ENCODE measurements at places on chromosomes 2 and 18.

DNA sequence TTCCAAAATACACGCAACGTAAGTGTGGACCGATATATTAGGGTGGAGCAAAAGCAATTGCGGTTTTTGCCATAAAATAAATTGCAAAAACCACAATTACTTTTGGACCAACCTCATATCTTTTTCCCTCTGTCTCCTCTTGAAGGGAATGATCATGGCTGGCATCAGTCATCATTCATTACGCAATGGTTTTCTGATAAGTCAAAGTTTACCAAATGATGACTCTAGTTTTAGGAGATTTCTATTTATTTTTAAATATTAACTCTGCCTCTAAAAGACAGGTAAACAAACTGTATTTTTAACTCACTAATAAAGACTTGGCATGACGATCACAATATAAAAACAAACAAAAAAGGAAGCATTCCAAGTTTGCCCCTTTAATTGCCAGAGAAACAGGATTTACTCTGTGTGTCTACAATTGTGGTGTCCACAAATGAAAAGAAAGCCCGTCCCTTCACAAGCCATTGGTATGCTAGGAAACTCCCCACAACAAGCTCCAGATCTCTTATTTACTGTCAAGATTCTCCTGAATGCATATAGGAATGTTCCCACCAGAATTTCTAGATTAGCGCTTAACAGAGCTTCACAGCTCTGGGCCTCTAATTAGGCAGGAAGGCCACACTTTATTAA, 61.3 kb downstream of the IRS1 start:
- DNase-seq = no peak

DNA sequence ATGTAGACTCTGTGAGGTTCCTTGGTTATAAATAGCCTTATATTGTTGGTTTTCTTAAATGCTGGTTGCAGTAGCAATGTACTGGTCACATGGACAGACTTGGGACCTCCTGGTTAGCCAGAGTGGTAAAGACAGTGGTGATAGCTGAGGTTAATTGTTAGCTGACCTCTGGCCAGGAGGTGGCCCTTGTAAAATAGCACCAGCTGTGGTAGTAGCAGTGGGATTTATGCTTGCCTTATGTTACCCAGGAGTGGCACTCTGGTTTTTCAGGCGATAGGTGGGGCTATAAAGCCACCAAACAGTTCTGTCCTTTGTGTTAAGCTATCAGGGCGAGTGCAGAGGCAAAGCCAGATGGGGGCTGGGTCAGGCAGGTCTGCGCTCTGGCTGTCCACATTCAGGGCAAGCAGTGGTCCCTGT, 94.8 kb upstream of the SRD5A2 start:
- DNase-seq = no peak

- DNase-seq = peak; percentile 61
Observed at GRCh38 chr2:73268830-73269685, 15.2 kb downstream of the FBXO41 start.

GRCh38 chr2:105794926-105795574, 50.3 kb downstream of the NCK2 start:
- DNase-seq = no peak

GRCh38 chr2:47782381-47782670, 619 bp upstream of the MSH6 start:
- peak; percentile 71 for DNase-seq

GRCh38 chr2:46032161-46032813, 264.9 kb upstream of the EPAS1 start:
- DNase-seq = no peak

DNA sequence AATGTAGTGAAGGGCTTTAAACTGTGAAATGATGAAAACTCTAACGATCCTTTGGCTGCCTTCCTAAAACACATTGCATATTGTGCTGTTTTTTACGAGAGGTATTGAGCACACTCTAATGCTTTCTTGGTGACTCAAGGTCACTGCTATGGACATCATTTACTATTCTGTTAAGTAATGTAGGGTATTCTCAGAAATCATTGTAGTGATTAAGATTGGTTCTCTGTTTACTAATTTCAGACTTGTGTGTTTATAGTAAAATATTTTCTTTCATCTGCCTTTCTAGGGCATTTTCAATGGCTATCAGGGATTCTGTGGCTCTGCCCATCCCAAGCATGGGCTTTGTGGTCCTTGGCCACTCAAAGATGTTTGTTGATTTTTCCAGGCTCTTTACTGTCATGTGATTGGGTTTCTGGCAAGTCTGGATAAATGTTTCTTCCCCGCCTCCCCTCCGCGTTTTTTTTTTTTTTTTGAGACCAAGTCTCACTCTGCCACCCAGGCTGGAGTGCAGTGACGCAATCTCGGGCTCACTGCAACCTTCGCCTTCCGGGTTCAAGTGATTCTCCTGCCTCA, 29.3 kb downstream of the UBE2F start:
- no peak for DNase-seq

- no peak for DNase-seq
Observed at GRCh38 chr2:9975805-9976447, 24.4 kb downstream of the GRHL1 start.

DNA sequence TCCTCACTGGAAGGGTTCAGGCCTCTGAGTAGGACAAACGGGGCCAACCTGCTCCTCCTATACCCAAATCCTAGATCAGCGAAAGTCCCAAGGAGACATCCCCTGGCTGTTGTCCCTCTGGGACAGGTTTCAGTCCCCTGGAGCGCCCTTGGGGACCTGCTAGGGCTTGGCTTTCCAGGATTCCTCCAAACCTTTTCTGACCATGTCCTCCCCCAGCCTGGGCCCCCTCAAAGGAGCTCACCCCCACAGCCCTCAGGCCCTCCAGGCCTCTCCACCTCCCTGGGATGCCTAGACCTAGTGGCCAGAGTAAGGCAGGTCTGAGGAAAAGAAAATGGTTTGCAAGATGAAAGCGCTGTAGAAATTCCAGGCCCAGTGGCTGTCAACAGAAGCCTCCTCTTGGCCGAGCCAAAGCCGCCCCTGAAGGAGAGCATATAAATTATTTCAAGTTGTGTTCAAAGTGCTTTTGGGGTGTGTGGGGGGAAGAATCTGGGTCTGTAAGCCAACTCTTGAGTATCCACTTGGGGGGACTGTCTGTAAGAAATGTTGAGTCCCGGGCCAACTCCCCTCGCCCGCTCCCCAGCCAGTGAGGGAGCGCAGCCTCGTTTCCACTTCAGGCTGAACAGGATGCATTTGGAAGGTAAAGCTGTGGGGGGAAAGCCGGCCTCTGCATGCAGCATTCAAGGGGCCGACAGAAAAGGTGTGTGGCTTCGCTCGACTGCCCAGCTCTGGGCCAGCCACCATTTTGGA, 158.6 kb downstream of the DYSF start:
- no peak for DNase-seq

DNA sequence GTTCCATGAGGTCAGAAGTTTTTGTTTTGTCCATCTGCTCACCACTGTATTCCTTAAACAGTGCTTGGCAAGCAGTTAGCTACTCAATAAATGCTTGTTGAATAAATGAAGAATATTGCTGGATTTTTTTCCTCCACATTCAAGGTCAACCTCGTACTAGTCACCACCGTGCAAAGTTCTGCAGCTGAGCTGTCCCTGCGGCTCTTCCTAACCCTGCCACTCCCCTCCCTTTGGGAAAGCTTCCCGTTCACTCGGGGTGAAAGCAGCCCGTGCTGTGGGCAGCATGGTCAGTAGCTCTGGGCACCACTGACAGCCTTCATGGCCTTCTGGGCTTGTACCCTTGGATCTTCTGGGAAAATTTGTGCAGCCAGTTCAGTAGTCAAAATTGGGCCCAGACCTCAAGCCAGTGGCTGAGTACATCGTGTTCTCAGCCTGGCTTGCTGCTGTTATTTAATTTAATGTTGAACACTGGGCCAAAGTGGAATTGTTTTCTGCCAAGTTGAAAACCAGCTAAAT, 469.3 kb upstream of the RAB12 start:
- no peak for DNase-seq

- DNase-seq = no peak
Observed at GRCh38 chr2:120687210-120687609, 48.5 kb upstream of the GLI2 start.

- DNase-seq = no peak
Observed at GRCh38 chr2:102798181-102798580, 36.4 kb downstream of the TMEM182 start.

- DNase-seq = peak; percentile 28
Observed at GRCh38 chr2:178194600-178195389, 483 bp downstream of the OSBPL6 start.

GRCh38 chr2:84301717-84302116, 157.4 kb downstream of the SUCLG1 start:
- no peak for DNase-seq

- DNase-seq = no peak
Observed at GRCh38 chr2:140091926-140092325, 1311.7 kb upstream of the NXPH2 start.

- no peak for DNase-seq
Observed at GRCh38 chr2:28360718-28361293, 31.9 kb upstream of the FOSL2 start.

DNA sequence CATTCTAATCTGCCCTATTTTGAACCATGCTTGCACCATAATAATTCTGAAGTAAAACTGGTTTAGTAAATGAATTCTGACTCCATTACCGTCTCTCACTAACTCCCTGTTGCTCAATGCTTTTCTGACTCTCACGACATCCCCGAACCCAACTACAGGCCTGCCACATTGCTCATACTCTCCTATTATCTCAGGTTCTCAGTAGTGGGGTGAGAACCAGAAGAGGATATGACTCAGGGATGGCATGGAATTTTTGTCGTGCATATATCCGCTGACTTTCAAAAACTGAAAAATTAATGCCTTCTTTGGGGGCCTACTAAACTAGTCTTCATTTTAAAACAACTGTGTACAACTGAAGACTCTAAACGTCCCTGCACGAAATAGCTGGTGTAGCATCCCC, 34.3 kb downstream of the NETO1 start:
- DNase-seq = no peak

DNA sequence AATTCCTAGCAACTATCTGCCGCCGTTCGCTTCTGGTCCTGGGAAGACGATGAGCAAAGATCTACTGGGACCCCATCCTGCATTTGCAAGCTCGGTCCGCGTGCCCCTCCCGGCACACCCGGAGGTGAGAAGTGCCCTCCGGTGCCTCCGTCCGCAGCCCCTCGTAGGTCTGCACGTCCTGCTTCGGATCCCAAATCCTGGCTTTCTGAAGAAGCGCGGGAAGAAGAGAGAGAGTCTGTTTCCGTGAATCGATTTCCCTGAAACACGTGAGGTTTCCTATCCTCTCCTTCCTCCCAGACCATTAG, 5.0 kb upstream of the OSR1 start:
- no peak for DNase-seq

DNA sequence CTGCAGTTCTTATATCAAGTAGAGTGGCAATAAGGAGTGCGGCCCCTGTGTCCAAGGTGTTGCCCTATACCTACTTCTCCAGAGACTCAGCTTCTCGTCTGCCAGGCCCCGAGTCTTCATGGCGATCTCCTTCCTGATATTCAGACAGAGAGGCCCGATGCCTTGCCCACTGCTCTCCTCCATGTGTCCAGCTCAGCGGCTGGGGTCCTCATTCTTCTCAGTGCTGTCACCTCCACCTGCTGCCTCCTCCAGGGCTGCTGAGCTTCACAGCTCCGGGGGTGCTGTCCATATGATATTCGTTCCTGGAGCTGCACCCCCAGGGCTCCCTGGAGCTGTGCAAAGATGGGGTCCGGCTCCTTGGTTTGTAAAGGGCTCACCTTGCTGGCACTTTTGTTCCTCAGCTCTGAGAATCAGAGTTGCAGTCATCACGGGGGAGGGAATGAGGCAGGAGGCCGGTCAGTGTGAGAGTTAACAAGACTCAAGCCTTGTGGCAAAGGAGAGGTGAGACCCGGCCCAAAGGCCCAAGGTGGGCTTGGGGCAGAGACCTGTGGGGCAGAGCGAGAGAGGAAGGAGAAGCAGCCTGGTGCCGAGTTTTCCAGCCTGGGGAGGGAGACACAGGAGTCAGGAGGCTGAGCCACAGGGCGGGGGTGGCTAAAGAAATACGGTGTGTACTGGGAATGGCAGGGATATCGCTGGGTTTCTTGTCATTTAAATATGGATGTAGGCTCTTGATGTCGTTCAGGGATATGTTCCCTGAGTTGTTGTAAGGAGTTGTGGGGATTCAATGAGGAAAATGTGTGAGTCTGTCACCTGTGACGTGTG, 120.6 kb downstream of the CTIF start:
- DNase-seq = no peak

DNA sequence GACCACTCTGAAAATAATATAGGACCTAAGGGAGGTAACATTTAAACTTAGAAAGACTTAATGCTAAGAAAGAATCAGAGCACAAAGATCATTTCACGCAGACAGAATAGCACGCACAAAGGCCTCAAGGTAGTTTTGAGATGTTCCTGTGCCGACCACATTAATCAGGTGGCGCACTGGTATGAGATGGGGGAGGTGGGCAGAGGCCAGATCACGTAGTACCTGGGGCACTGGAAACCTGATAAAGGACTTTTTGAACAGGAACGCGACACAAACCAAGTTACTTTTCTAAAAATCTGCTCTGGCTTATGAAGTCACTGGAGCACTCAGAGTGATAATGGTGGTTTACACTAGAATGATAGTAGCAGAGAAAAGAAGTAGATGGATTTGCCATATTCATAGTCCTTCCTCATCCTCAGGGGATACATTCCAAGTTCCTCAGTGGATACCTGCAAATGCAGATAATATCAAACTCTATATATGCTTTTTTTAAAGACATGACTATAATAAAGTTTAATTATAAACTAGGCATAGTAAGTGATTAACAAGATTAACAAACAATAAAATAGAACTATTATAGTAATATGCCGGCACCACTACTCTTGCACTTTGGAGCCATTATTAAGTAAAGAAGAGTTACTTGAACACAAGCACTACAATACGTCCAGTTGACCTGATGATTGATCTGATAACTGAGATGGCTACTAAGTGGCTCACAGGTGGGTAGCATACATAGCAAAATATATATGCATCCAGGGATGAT, 42.6 kb upstream of the CDCA7 start:
- DNase-seq = no peak

DNA sequence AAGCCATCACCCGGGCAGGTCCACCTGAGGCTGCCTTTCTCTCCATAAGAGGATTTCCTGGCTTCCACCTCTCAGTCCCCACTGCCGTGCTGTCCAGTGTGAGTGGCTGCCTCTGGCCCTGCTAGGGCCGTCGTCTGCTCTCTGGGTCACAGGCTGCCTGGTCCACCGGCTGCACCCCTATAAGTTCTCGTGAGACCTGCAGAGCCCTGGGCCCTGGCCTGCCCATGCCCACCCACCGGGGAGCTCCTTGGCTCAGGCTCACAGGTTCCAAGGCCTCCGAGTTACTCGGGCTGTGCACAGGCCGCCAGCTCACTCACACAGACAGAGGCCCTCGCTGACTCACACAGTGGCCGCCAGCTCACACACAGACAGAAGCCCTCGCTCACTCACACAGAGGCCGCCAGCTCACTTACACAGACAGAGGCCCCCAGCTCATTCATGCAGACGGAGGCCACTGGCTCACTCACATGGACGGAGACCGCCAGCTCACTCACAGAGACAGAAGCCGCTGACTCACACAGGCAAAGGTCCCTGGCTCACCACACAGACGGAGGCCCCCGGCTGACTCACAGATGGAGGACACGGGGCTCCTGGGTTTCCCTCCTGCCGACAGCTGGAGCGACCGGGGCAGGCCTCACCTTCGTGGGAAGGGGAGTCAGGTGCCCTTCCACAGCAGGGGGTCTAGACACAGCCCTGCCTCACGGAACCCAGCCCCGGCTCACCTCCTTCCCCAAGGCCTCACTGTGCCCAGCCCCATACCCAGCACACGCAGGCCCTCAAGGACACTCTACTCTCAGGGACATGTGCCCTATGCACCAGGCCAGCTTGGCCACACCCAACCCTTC, 334.1 kb upstream of the MYT1L start:
- peak; percentile 56 for DNase-seq

GRCh38 chr2:183283209-183283608, 159.0 kb downstream of the NUP35 start:
- no peak for DNase-seq

Measured in SHP77 treated with DMSO at 0.1 percent for 48 hours (cell line).